Effector CD4-positive, alpha-beta T cell (primary cell): ENCODE measurements at places on chromosomes 11 and 22.

GRCh38 chr22:21849489-21849888, 18.0 kb downstream of the MAPK1 start:
- no peak for DNase-seq

DNA sequence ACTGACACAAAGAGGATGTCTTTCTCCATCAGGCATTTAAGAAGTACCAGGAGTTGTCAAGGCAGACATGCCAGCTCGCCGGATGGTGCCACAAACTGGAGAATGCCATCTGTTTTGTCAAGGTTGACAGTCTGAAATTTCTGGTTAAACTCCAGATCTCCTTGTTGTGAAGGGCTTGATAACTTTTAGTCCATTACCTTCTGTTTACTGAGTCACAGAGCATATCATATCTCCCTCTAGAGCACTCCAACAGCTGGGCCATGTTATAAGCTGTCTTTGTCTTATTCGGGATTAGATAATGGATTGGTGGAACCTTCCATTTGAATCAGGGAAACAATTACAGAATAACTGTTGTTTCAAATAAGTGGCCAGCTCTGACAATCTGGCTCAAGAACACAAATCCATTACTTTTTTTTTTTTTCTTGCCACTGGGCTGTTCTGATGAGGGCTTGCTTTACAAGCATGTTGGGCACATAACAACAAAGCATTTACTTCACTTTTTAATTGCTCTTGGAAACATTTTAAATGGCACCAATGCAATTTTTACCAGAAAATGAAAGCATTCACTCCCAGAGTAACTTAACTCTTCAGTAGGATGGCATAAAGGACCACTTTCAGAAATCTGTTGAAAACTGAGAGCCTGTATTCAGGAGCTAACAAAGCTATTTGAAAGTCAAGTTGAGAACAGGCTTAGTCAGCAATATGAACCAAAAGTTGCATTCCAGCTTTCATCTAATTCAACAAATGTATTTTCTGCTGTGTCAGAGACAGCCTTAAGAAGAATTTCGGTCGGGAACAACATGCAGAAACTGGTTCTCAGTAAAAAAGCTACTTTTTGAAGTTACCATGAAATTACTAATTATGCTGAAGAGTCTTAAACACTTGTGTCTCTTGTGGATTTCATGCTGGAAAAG, 227.6 kb upstream of the PITPNB start:
- no peak for DNase-seq

DNA sequence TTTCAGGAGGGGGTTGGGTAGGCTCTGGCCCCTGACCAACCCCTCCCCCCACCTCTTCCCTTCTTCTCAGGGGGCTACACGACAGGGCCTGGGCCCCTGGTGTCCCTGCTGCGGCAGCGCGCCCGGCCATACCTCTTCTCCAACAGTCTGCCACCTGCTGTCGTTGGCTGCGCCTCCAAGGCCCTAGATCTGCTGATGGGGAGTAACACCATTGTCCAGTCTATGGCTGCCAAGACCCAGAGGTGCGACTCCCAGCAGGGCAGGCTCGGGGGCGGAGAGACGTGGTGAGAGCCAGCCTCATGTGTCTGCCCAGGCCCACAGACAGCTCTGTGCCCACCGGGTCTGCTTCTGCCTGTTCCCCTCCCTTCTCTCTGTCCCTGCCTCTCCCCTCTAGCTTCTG, 7.6 kb upstream of the GALR3 start:
- DNase-seq: no peak

GRCh38 chr11:10394229-10395101, 60.6 kb upstream of the AMPD3 start:
- no peak for DNase-seq

DNA sequence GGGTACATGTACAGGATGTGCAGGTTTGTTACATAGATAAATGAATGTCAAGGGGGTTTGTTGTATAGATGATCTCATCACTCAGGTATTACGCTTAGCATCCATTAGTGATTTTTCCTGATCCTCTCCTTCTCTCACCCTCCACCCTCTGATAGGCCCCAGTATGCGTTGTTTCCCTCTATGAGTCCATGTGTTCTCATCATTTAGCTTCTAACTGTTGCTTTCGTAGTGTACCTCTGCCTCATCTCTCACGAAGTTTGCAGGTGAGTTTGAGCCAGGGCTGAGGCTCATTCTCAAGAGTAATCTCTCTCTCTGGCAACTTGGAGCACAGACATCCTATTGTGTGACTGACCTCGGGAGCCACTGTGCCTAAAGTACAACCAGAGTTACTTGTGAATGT, 4.7 kb upstream of the HBE1 start:
- no peak for DNase-seq

DNA sequence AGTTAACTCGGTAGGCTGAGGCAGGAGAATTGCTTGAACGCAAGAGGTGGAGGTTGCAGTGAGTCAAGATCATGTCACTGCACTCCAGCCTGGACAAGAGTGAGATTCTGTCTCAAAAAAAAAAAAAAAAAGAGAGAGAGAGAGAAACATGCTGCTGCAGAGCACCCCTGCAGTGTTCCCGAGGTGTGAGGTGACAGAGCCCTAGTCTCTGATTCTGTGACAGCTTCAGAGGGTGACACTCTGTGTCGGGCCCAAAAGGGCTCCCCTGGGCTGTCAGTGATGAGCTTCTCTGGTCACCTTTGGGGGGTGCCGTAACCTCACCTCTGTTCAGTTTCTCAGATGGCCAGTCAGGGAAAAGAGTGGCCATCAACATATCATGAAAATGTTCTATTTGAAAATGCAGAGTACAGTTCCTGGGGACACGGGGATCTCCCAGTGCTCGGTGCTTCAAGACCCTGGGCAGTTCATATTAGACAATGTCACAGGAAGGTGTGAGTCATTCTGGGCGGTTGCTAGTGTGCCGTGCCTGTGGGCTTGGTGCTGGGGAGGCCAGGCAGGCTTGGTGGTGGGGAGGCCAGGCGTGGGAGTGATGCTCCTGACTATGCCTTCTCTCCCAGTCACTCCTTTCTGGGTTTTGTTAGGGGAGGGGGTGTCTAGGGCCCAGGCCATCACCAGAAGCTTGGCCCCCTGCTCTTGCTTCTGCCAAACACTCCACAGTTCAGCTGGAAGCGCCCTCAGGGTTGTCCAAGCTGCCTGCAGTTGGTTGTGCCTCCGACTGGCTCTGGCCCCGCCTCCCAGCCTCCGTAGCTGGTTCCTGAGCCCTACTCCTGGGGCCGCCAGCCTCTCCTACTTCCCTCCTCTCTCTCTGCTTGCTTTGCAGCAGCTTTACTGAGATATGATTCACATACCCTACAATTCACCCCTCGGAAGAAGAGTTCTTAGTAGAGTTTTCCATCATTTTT, 52.5 kb upstream of the CLDN5 start:
- DNase-seq: peak; percentile 9

DNA sequence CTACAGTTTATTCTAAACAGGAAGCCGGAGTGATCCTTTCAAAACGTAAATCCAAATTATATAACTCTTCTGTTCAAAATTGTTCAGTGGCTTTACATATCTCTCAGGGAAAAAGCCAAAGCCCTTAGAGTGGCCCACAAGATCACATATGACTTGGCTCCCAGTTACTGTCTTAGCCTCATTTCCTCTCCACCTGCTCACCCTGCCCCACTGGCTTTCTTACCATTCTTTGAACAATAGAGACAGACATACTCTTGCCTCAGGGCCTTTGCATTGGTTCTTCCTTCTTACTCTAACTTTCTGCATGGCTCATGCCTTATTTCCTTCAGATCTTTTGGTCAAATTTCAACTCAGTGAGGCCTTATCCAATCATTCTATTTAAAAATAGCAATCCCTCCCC, 52.1 kb downstream of the STIM1 start:
- DNase-seq: no peak

DNA sequence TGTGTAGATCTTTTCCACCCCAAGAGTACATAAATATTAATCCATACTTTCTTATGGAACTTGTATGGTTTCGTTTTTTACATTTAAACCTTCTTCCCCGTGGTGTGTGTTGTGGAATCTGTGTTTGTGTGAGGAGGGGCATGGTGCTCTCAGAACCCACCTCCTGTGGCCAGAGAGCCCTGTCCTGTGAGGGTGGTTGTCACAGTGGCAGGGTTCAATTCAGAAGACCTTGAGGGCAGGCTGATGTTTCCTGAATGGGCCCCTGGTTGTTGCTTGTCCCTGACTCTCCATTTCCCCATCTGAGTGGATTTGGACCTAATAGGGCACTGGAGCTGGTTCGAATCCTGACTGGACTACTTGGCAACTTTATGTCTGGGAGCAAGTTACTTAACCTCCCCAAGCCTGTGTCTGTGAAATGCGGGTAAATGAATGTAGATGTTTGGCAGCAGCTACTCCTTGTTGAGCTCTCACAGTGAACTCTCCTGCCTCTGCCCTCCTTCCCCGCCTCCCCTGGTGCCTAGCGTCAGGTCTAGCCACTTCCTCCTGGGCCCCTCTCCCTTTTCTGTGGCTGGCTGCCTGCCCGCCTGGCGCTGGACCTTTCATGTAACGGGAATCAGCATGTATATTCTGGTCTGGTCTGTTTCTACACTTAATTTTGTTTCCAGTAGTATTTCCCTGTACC, 7.3 kb downstream of the NEAT1 start:
- peak; percentile 21 for DNase-seq

DNA sequence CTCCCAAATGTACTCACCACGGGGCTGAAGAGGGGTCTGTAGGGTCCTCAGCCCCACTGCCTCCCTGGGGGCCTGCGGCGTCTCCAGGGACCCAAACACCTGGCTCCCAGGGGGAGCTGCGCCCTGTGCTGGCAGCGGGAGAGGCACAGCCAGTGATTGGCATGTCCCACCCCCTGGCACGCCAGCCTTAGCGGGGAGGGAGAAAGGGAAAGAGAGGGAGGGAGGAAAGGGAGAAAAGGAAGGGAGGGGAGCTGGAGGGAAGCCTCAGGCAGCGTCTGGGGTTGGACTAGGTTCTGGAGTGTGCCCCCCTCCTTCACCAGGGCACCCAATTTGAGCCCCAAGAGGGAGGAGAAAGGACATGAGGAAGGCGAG, at the start of gene CHRM1:
CHRM1 (minus strand) TSS at position 163 of the 372 bp plus-strand sequence. CDS start 10,263 bp downstream, outside the sequence.
- no peak for DNase-seq

DNA sequence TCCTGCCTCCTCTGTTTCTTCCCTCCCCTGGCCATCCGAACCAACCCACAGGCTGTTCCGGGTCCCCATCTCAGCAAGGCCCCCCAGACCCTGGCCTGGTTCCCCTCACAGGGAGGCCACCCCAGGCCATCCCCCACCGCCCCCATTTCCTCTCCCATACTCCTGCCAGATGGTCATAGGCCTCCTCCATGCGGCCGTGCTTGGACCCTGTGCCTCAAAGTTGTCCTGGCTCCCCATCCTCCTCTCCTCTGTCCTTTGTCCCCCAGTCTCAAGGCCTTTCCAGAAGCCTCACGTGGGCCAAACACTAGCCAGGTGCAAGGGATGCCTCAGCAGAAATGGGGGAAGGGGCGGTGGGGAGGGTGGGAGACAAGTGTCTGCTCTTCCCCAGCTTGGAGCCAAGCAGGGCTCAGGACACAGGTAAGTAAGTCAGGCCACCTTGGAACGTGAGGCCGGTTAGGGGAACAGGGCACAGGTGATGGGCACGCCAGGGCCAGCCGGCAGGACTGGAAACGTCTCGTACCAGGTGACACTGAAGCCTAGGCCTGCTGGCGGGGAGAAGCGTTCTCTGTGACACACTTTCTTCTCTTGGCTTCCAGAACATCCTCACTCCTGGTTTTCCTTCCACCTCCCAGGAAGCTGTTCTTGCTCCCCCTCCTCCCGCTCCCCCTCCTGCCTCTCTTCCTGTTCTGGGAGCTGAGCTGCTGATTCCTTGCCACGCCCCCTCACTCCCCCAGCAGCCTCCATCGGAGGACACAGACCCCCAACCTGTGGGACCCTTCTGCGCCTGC, 31.5 kb upstream of the SLC22A12 start:
- DNase-seq: no peak

DNA sequence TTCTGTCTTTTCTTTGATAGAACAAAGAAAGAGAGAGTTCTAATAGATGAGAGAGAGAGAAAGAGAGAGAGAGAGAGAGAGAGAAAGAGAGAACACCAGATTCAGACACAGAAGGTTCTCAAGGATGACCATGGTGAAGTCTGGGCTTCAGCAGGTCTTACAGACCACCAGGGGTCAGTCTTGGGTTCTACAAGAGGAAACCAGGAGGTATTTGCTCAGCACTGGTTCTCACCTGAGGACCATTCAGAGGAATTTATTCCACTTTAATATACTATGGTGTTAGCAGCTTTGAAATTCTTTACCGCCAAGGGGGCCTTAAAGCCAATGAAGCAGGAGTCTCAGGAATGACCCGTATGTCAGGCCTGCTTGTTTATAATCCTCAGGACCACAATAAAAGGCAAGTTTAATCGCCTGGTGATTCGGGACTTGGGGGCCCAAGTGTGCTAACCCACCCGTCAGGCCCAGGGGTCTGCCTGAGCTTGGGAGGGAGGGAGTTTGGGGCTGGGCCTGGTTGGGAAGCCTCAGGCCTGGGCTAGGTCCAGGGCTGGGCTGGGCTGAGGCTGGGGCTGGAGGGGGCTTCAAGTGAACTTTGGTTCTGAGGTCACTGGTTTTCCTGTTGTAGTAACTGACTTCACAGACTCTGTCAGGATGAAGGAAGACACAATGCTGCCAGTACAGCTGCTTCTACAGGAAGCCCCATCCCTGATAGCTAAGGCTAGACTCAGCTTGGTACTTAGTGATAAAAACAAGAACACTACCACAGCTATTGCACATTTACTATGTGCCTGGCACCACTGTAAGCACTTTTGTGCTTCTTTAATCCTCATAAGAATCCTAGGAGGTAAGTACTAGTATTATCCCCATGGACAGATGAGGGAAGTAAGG, 179.2 kb upstream of the ZBED5 start:
- peak; percentile 42 for DNase-seq

GRCh38 chr11:70756756-70757155, 358.4 kb downstream of the CTTN start:
- DNase-seq: no peak

GRCh38 chr11:13229136-13229535, 48.5 kb upstream of the BMAL1 start:
- no peak for DNase-seq

DNA sequence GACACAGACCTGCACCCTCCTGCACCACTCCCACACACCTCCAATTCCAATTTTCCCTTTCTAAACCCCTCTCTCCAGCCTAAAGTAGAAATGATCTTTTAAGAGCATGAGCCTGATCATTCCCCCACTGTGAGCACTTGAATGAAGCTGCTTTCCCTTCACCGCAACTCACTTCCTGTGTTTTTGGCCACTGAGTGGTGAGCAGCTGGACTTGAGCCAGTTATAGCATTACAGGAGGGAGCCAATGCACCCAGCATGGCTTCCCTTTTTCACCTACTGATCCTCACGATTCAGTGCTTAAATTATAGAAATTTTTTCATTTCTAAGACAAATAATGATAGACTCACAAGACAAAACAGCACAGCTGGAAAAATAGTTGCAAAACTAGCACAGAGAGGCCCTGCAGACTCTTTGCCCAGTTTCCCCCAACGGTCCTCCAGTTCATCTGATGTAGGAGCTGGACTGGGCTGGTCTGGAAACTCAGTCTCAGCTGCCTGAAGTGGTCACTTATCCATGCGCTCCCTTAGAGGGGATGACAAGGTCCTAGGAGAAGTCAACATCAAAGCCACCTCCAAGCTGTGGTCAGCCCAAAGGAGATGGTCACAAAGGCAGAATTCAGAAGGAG, 9.7 kb upstream of the APOL4 start:
- no peak for DNase-seq

DNA sequence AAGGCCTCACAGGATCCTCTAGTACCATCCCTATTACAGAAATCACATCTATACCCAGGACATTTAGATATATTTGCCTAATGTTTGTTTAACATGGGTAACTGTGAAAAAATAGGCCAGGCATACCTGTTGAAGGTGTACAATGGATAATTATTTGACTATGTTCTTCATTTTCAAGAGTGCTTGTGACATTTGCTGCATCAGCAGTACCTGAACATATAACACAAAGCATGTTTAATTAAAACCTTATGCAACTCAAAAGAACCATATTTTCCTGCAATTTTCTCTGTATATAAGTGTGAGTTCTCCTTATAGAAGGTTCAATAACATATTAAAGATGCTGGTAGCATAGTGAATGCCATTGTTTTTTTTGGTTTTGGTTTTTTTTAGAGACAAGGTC, 8.5 kb upstream of the CCDC34 start:
- no peak for DNase-seq
